ENCODE measurements at places on chromosomes 6 and 20.

- DNase-seq, result no peak
Observed at GRCh38 chr6:42555477-42556457, 8.1 kb upstream of the UBR2 start.

DNA sequence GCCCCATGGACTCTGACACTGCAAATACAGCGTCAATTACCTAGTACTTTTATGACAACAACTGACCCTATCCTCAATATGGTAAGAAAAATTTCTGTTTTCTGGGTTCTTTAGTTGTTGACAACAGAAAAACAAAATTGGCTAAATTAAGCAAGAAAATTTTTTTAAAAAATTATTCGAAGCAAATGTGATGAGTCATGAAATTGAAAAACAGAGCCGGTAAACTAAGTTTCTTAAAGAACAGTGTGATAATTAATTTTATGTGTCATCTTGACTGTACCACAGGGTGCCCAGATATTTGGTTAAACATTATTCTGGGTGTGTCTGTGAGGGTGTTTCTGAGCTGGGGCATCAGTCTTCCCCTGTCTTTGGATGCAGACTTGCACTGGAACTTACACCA lies 107.6 kb upstream of the OPRM1 start:
- no peak for DNase-seq

GRCh38 chr6:4797587-4797986 lies 21.4 kb downstream of the CDYL start:
- DNase-seq, result no peak

GRCh38 chr20:48697845-48698491 lies 129.8 kb downstream of the PREX1 start:
- DNase-seq, result no peak

- DNase-seq, result no peak
Observed at GRCh38 chr20:15656124-15656523, 917.1 kb downstream of the KIF16B start.

- no peak for DNase-seq
Observed at GRCh38 chr6:150204705-150205472, 62.0 kb downstream of the PPP1R14C start.

GRCh38 chr6:157380458-157380778 lies 572 bp upstream of the ZDHHC14 start:
- DNase-seq, result no peak

DNA sequence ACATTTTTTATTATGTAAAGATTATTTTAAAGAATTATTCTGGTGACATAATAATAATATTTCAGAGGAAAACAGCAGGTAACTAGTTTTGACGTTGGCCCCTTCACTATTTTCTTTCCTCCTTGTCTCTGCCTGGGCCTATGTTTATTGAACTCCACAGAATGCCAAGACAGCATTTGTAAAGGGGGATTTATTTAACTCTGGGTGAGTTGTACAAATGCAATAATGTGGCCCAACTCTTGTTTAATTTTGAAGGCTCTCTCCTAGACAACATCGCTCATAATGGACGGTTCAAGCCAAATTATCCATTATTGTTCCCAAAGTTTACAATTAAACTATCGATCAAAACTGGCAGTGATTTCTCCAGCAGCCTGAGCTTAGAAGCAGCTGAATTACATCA lies 374.3 kb upstream of the SLC35B3 start:
- DNase-seq, result no peak

- DNase-seq, result no peak
Observed at GRCh38 chr6:141851063-141851462, 281.7 kb upstream of the GJE1 start.

DNA sequence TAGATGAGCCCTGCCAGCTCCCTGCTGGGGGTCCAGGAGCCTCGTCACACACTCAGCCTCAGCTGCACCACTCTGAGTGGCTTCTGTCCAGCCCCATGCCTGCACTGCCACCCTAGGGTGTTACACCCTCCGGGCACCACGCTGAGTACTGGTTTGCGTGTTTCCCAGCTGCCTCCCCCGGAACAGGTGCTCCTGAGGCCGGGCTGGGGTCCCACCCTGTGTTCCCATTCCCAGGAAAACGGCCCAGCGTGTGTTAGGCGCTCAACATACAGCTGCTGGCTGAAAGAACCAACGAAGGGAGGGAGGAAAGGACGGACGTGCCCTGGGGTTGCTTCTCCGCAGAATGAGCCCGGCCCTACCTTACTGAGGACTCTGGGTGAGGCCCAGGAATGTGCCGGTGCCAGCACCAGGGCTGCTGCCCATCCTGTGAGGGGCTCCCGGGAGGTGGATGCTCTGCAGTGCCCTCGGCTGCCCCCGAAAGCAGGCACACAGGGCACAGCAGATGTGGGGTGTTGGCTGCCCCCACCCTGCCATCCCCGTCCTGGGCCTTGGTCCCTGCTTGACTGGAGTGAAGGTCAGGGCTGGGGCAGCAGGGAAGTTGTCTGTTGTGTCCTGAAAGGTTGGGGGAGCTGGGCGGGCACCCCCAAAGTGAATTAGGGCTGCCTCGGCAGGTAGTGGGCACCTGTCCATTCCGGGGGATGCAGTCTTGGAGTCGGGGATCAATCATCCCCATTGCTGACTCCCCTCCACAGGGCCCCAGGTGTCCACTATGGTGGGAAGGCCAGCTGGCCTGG lies 16.3 kb downstream of the LAMA5 start:
- no peak for DNase-seq

DNA sequence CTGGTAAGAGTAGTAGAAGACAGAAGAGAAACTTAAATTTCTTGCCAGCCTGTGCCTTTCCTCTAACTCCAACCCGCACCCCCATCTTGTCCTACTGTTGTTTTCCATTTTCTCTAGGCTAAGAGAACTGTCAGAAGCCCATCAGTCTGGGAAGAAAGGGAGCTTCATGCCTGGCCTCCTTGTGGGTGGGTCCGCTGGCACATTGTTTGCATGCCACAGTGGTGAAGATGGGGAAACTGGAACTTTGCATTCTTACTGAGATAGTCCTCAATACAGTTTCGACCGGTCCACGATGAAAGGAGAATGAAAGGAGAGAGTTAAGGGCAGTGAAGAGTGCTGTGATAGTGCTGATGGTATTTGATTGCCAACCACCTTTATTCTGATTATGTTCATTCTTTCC lies 103.1 kb downstream of the TCP11 start:
- DNase-seq, result no peak

DNA sequence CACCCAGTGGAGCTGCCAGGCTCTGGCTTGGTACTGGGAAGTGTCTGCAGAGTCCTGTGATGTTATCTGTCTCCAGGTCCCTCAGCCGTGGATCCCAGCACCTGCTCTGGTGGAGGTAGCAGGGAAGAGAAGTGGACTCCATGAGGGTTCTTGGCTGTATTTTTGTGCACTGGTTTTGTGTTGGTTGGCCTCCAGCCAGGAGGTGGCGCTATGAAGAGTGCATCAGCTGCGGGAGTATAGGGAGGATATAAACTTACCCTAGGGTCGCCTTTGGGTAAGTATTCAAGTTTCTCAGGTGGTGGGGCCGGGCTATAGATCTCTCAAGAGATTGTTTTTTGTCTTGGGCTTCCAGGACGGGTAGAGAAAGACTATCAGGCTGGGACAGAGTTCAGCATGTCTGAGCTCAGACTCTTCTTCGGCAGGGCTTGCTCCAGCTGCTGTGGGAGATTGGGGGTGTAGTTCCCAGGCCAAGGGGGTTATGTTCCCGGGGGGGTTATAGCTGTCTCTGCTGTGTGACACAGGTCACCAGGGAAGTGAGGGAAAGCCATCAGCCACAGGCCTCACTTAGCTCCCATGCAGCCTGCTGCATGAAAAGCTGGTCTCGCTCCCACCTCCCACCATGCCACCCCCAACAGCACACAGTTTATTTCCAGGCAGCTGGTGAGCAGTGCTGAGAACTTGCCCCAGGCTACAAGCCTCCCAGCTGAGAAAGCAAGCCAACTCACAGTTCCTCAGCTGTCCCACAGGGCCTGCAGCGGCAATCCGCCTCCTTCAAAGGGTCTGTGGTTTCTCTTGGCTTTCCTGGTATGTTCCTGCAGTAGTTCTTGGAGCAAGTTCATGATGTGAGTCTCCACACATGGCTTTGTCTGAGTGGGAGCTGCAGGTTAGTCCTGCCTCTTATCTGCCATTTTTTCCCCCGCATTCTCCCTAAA lies 115.7 kb downstream of the AIG1 start:
- DNase-seq, result no peak

DNA sequence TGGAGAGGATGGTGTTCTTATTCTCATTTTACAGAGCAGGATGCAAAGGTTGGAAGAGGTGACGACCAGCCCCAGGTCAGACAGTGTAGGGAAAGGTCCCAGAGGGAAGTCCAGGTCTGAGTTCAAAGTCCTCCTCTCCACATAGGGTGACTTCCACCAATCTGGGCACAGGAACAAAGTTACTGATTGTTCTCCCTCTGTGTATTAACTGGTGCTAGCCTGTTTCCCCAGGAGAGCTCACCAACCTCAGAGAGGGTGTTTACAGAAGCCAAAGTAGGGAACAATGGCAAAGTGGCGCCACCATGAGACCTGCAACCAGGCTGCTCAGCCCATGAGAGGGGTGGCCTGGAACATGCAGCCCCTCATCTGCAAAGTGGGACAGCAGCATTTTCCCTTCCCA lies 16.8 kb upstream of the SIRPB1 start:
- DNase-seq, result no peak

DNA sequence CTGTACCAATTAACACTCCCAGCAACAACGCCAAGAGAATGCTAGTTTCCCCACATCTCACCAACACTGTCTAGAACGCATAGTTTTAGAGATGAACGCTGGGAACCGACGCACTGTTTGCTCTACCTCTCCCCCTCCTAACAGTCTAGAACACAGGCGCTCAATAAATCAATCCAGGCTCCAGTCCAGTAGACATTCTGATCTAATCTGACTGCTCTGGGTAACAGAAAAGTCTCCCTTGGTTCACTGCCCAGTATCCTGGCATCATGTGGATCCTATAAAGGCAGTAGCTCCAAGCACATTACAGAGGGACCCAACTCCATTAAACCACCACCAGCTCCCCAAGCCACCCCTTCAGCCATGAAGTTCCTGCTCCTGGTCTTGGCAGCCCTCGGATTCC lies at the start of gene DEFB132:
DEFB132 (plus strand) TSS at position 306 of the 400 bp plus-strand sequence; CDS start at position 361, 55 bp downstream.
- no peak for DNase-seq
